Smooth muscle cell of trachea (primary cell): ENCODE measurements at places on chromosomes 3 and 15. TPM values are rescaled to one million over a fixed set of nuclear protein-coding genes. Genes with fewer than 3 reads are reported as not detected.

DHX36 gene
- 43.3 and 65.5 TPM in 2 replicates for total RNA-seq

GPR171 gene
- not detected in 2 replicates for total RNA-seq

LRRFIP2 gene
- 71.6 and 103 TPM in 2 replicates for total RNA-seq

ZBTB20 gene
- total RNA-seq = 14.9 and 28.8 TPM in 2 replicates

CASR gene
- total RNA-seq = not detected in 2 replicates

SLC9A9 gene
- total RNA-seq = 46.1 and 59.9 TPM in 2 replicates

IL5RA gene
- total RNA-seq = not detected in 2 replicates

BUB1B gene
- total RNA-seq = 1.8 and 33.3 TPM in 2 replicates

TMEM207 gene
- not detected in 2 replicates for total RNA-seq

SFMBT1 gene
- total RNA-seq = 4.5 and 7.1 TPM in 2 replicates

PFN2 gene
- total RNA-seq = 273 and 347 TPM in 2 replicates

B3GNT5 gene
- total RNA-seq = 5.8 and 6.5 TPM in 2 replicates

SNX22 gene
- 0.50 and 0.58 TPM in 2 replicates for total RNA-seq

SEC22A gene
- 51.3 and 67.2 TPM in 2 replicates for total RNA-seq

SPCS1 gene
- 60.7 and 68.1 TPM in 2 replicates for total RNA-seq

NANOGP8 gene
- 0.15 and 0.33 TPM in 2 replicates for total RNA-seq

SLC12A8 gene
- 5.4 and 10.9 TPM in 2 replicates for total RNA-seq

TRPM1 gene
- total RNA-seq = not detected in 2 replicates

LTK gene
- total RNA-seq = 0.17 and 0.58 TPM in 2 replicates

FBXL22 gene
- 0.15 and 0.17 TPM in 2 replicates for total RNA-seq

ACTRT3 gene
- total RNA-seq = 4.8 and 5.4 TPM in 2 replicates

CFAP100 gene
- total RNA-seq = not detected in 2 replicates

PLEKHO2 gene
- 56.1 and 107 TPM in 2 replicates for total RNA-seq

CTXN2 gene
- not detected in 2 replicates for total RNA-seq

IP6K2 gene
- total RNA-seq = 49.0 and 51.5 TPM in 2 replicates

STAB1 gene
- 0.17 and 1.6 TPM in 2 replicates for total RNA-seq

TLR9 gene
- total RNA-seq = under 0.01 and 0.17 TPM in 2 replicates

ASB14 gene
- not detected in 2 replicates for total RNA-seq

RLBP1 gene
- not detected in 2 replicates for total RNA-seq

SERPINI2 gene
- not detected in 2 replicates for total RNA-seq

DNAH12 gene
- total RNA-seq = under 0.01 and 0.17 TPM in 2 replicates

GPR87 gene
- total RNA-seq = 0.17 and 0.29 TPM in 2 replicates

ARL14 gene
- not detected in 2 replicates for total RNA-seq

ZNF639 gene
- 36.4 and 48.6 TPM in 2 replicates for total RNA-seq

CYP1A1 gene
- total RNA-seq = 1.3 TPM in 1 of 2 replicates, not detected in the other

CLDN18 gene
- under 0.01 TPM in 1 of 2 replicates, not detected in the other for total RNA-seq

SPINK8 gene
- not detected in 2 replicates for total RNA-seq

CHST2 gene
- 7.6 and 8.3 TPM in 2 replicates for total RNA-seq

CHRFAM7A gene
- under 0.01 and 0.17 TPM in 2 replicates for total RNA-seq

GPX1 gene
- total RNA-seq = 250 and 395 TPM in 2 replicates

SLC4A7 gene
- total RNA-seq = 269 and 368 TPM in 2 replicates

PLCH1 gene
- total RNA-seq = under 0.01 and 0.17 TPM in 2 replicates

OR4F6 gene
- 0.17 TPM in 1 of 2 replicates, not detected in the other for total RNA-seq

GOLGA8H gene
- 0.17 and 0.44 TPM in 2 replicates for total RNA-seq

AMIGO3 gene
- total RNA-seq = 0.29 and 1.8 TPM in 2 replicates

ZNF80 gene
- not detected in 2 replicates for total RNA-seq

STRIT1 gene
- total RNA-seq = not detected in 2 replicates
